NCI-H2107 (cell line): ENCODE measurements at places on chromosomes 2 and 18.

- DNase-seq, result no peak
These were observed 44.1 kb downstream of the FAM171B start for GRCh38 chr2:186737732-186738508.

DNA sequence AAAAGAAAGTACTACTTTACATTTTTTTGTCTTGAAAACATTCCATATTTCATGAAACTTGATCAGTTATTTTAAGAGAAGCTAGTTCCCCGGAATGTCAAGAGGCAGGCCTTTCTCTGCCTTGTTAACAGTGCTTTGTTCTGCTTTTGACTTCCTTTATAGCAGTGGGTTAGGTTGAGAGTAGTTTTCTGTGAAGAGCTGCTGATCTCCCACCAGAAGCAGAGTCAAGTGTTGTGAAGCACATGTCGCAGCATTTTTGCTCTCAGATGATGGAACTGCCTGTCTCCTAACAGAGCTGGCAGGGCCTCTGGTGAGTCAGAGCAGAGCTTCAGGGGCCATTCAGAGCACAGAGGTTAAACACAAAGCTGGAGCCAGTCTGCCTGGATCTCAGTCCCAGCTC is 871.8 kb downstream of the SLC4A3 start:
- no peak for DNase-seq

DNA sequence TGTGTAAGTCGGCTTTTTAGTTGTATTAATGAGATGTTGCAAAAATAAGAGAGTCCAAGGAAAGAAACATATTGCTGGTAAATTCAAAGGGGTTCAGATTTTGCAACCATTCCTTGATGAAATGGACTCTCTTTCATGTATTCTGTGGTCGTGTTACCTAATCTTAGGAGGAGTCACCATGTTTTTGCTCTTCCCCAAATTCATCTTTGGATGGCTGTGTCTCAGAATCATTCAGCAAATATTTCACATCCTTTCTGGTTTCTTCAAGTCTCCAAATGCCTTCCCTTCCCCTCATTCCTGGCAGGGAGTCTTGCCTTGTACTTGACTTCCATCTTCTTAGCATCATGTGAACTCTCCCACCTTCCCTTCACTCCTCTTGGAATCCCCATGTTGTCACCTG is 66.1 kb downstream of the PTPRM start:
- no peak for DNase-seq

- no peak for DNase-seq
These were observed 79.1 kb upstream of the UBE2E3 start for GRCh38 chr2:180901331-180901730.

- DNase-seq, result no peak
These were observed 5.1 kb downstream of the KIF3C start for GRCh38 chr2:25976983-25977741.

DNA sequence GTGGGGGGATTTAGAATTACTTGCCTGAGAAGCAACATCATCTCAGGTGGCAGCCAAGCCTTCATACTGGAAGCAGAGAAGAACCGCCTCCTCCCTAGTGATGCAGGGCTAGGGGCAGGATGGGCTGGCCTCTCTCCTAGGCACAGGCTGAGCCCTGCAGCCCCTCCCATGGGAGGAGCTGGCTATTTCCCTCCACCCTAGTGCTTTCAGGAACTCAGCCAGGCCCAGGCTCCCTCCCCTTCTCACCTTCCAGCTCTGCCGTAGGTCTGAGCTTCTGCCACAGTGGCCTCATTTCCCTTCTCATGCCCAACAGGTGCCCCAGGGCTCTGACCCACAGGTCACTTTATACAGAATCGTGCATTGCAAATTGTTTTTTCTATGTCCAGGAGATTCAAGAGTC is 31.0 kb downstream of the CENPA start:
- DNase-seq, result no peak

GRCh38 chr2:119134775-119135174 is 23.8 kb downstream of the C1QL2 start:
- no peak for DNase-seq

DNA sequence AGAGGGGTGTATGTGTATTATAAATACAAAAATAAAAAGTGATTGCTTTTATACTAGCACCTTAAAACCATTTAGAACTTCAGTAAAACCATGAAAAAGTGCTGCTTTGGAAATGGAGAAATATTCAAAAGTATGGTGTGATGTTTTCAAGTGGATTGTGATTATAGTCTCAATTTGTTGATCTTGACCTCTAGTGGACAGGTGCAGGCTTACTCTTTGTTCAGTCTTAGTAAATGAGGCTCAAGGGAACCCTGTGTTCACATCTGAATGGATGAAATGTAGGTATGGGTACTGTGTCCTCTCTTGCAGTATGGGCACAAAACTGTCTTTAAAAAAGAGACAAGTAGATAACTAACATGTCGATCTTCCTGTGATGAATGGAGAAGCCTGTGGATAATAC is 145.8 kb downstream of the MCFD2 start:
- DNase-seq, result no peak

- no peak for DNase-seq
These were observed 64.0 kb upstream of the TRIB2 start for GRCh38 chr2:12652723-12653122.

- DNase-seq, result no peak
These were observed 48.3 kb downstream of the COL3A1 start for GRCh38 chr2:189022492-189022891.

DNA sequence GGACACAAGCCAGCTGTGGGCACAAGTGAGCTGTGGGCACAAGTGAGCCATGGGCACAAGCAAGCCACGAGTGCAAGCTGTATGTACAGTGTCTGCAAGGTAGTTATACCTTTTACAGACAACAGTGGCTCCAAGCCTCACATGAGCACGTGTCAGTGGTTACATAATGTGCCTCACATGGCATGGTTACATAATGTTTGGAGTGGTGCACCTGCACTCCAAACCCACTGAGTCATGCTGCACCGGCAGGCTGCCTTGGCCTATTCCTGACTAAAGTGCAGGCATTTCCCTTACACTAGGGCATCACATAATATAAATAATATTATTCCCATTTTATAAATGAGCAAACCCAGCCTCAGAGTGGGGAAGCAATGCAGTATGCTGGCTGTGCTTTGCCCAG is 62.6 kb downstream of the MARCO start:
- no peak for DNase-seq

- no peak for DNase-seq
These were observed 2.1 kb downstream of the STK39 start for GRCh38 chr2:168245074-168245825.

DNA sequence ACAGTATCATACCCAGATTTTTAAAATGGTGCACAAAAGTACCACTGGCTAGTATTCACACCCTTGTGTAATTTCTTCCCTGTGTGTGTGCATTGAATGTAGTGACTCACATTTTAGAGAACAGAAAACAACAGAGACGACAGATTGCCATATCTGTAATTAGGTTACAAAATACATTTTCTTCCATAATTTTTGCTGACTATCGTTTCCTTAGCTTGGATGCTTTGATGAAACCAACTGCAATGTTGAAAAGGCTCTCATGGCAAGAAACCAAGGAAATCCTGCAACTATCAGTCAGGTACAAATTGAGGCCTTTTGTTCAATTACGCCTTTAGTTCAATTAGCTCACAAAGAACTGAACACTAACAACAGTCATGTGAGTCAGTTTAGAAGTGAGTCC is 484.4 kb downstream of the ZNF804A start:
- no peak for DNase-seq

DNA sequence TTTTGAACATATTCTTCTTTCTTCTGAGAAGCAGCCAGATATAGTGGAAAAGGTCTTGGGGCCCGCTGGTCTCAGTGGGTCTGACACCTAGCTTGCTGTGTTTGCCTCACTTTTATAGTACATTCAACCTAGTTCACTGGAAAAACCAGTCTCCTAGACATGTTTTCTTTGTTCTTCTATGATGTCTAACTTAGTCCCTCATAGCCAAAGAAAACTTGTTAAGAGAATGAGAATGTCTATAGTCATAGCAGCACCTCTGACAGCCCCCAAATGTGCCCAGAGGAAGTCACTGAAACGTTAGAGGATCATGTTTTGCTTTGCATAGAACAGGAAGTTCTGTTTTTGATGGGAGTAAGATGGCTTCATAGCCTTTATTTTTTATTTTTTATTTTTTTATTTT is 40.3 kb downstream of the TNFRSF11A start:
- DNase-seq, result no peak

DNA sequence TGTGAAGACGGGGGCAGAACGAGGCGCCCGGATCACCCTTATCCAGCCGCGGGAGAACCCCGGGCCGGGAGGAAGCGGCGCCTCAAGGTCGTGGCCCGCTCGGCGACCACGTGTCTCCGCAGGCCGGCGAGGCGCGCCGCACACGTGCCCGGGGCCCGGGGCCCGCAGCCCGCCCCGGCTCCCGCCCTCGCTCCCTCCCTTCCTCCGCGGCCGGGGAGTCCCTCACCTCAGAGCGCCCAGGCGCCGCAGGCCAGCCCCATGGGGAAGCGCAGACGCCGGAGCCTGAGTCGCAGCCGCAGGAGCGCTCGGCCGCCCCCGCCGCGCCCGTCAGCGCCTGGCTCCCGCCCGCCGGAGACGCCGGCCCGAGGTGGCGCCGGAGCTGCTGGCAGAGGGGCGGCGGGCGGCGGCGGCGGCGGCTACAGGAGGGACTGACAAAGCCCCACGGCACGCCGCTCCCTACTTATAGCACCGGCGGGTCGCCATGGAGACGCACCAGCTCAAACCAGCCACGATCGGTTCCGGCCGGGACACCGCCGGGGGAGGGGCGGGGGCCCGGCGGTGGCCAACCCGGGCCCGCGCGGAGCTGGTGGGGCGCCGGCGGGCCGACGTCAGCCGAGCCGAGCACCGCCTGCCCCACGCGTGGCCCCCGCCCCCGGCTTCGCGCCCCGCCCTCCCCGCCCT is at the start of gene ODC1:
TSS of gene ODC1 (minus strand) at position 433 of the 681 bp plus-strand sequence. CDS start 3,295 bp downstream, outside the sequence.
- peak; percentile 97 for DNase-seq

DNA sequence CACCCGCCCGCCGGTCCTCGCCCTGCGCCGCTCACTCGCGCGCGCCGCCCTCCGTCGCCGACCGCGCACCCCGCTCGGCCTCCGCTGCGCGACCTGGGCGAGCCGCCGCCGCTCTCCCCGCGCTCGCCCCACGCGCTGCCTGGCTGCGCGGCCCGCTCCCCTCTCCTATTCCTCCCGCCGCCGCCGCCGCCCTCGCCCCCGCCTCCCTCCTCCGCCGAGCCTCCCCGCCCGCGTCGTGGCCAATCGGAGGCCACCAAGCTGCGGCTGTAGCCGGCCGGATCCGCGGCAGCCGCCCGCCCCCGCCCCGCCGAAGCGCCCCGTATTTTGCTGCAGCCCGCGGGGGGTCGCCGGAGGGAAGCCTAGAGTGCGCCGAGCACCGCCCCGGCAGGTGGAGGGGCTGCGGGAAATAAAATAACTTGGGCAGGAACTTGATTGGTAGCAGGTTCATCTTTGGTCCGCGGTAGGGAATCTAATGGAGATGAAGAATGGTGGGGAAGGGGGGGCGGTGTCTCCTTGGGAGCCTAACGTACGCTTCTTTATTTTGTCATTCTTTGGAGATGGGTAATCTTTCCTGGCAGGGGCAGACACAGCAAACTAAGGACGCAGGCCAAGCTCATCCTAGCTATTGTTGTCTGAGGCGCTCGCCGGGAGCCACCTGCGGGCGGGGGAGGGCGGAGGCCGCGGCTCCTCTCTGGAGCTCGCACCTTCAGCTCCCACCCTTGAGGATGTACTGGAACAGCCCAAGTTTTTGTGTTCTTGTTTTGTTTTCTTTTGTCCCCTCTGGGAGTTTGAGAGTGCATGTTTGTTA is 1.1 kb upstream of the CDH2 start:
- DNase-seq, result peak; percentile 54

DNA sequence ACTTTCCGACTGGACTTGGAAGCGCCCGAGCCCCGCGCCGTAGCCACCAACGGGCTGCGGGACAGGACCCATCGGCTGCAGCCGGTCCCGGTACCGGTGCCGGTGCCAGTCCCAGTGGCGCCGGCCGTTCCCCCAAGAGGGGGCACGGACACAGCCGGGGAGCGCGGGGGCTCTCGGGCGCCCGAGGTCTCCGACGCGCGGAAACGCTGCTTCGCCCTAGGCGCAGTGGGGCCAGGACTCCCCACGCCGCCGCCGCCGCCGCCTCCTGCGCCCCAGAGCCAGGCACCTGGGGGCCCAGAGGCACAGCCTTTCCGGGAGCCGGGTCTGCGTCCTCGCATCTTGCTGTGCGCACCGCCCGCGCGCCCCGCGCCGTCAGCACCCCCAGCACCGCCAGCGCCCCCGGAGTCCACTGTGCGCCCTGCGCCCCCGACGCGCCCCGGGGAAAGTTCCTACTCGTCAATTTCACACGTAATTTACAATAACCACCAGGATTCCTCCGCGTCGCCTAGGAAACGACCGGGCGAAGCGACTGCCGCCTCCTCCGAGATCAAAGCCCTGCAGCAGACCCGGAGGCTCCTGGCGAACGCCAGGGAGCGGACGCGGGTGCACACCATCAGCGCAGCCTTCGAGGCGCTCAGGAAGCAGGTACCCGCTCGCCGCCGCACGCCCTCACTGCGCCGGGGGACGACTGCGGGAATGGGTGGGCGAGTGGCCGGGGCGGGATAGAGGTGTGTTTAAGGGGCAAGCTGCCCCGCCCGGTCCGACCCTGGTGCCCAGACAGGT is 713 bp downstream of the ATOH8 start:
- no peak for DNase-seq

DNA sequence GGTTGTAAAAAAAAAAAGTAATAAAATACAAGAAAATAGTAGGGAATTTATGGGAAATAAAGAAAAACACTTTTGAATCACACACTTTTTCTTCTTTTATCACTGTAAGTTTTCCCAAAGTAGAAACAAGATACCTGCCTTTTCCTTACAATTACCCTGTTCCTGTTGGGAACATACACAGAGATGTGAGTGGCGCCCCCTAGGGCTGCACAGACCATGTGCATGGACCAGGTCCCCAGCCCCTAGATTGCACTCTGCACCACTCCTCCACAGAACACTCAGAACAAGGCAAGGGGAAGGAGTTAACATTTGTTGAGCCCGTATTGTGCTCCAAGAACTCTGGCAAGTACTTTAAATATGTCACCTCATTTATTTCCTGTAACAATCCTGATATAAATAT is 118.7 kb upstream of the NRP2 start:
- DNase-seq, result no peak

DNA sequence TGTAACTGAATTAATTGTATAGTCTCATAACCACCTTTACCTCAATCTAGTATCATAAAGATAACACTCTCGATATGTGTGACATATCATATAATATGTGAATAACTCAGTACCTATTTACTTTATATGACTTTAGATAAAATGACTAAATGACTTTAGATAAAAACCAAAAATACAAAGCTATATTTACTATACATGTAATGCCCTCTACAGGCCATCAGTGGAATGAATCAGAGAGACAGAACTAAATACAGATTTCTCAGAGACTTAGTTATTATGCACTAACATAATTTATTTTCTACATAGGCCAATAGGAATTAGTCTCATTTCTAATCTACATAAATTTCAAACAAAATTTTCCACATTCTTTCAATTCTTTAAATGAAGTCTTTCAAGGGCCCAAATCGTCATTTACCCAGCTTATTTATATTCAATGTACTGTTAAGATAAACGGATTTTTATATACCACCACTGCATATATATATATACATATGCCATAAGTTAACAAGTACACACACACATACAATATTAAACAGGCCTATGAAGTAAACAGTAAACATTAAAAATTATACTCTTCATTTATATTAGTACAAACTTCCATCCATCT is 219.9 kb downstream of the EXOC6B start:
- DNase-seq, result no peak

- DNase-seq, result no peak
These were observed 233.4 kb downstream of the NAPG start for GRCh38 chr18:10759241-10759640.

- no peak for DNase-seq
These were observed 253.0 kb upstream of the NCKAP5 start for GRCh38 chr2:133821107-133821760.

GRCh38 chr2:88329815-88330603 is 122.5 kb downstream of the FOXI3 start:
- peak; percentile 38 for DNase-seq

GRCh38 chr2:48343571-48344440 is 186.1 kb upstream of the STON1 start:
- DNase-seq, result no peak
